ENCODE measurements at places on chromosomes 12 and 14.

- H3K4me1 ChIP-seq: no peaks in the 10 kb centered on the region
- no peaks in the 10 kb centered on the region for H3K27me3 ChIP-seq
- DNase-seq: no peak
- H3K36me3 ChIP-seq: no peaks in the 10 kb centered on the region
- H3K4me3 ChIP-seq: no peak overlapping the region
These were observed 22.2 kb upstream of the PLEKHG3 start for GRCh38 chr14:64681796-64682710.

DNA sequence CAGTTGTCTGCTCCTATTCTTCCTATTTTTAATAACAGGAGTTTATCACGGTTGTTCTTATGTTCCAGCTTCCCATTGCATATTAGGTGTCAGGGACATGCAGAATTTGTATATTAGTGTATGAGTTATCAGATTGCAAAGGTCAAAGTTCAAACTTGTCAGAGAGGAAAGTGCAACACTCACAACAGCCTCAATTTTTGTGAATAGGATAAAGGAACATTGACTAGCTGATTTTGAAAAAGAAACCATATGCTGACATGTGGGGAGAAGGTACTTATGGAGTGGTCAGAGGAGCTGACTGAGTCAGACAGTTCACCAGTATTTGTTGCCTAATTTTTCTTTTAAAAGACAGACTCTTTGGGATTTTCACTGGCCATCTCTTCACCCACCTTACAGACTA is 222.1 kb downstream of the C12orf50 start:
- H3K4me1 ChIP-seq: no peaks in the 10 kb centered on the region
- no peak overlapping the region for H3K4me3 ChIP-seq
- no peak overlapping the region for H3K27ac ChIP-seq
- no peaks in the 10 kb centered on the region for H3K36me3 ChIP-seq
- no peaks in the 10 kb centered on the region for H3K27me3 ChIP-seq
- DNase-seq: no peak

DNA sequence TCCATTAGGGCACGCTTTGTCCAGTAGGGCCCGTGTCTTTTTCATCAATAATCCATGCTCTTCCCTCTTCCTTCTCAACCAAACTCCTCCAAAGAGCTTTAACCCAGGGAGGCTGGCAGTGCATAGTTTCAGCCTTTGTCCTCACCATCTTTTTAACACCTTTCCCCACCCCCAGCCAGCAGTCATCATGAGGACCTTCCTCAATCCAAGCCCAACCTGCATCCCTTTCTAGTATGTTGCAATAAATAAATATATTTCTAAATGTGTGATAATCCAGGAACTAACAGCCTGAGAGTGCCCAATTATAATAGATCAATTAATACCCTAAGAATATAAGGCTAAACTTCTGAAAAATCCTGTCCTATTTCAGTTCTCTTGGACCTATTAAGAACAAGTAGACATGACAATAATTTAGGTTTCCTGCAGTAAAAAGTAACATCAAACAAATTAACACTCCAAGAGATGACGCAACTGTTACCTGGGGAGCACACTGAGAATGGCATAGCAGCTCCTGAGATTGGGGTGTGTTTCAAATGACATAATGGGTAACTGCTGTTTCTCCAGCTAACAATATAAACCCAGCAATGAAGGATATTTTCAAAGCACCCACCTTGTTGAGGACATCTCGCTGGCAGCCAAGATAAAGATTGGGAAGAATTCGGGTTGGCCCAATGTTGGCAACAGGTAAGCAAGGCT is 62.6 kb downstream of the DUSP16 start:
- H3K4me3 ChIP-seq: no peak overlapping the region
- peaks cover 10% of the 10 kb centered on the region for H3K36me3 ChIP-seq
- H3K27me3 ChIP-seq: no peaks in the 10 kb centered on the region
- DNase-seq: no peak

DNA sequence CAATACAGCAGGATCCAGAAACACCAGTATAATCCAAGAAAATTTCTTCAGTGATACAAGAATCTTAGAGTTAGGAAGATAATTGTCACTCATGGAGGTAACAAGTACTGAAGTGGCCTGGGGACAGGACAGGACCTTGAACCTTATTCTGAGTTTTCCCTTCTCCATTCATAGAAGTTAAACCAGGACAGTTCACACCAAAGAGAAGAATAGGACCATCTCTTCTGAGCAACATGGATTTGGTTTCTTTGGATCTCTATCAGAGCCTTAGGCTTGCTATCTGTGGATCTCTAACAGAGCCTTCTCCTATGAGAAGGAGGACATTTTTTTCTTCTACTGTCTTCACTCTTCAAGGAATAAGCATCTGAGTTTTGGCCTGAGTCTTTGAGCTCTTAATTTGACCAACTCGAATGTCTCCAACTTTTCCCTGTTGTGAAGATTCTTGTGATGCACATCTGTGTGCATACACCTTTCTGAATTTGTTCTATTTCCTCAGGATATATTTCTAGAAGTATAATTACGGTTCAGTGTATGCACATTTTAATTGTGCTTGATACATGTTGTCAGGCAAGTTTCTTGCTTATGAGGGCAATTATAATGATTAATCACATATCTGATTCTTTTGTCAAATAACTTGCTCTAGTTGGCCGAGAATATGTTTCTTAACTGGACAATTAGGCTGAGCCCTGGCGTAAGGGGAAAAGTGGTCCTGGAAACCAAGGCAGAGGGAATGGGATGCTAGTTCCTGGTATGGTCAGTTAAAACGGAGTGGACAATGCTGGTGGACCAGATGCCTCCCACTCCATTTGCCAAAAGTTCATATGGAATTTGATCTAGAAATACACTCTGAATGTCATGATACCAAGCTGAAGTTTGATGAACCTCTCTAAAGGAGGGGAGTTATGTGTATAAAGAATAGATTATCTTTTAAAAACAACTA is 6.6 kb downstream of the KRT6A start:
- no peak overlapping the region for H3K4me3 ChIP-seq
- H3K36me3 ChIP-seq: no peaks in the 10 kb centered on the region
- no peak overlapping the region for H3K27ac ChIP-seq
- no peaks in the 10 kb centered on the region for H3K4me1 ChIP-seq
- no peak for DNase-seq

DNA sequence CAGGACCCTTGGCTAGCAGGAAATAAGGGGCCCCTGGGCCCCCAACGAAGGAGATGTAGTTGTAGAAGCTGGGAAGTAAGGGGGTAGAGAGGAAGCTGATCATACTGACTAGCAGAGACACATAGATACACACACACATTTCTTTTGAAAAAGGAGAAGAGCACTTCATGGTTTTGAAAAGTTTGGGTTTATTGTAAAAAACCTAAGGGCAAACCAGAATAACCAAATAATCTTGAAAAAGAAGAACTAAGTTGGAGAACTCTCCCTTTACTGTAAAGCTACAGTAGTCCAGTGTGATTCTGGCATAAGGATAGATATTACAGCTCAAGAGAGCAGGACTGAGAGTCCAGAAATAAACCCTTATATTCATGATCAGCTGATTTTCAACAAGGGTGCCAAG is 5.8 kb upstream of the HCAR3 start:
- H3K27ac ChIP-seq: no peak overlapping the region
- peaks cover 2% of the 10 kb centered on the region for H3K27me3 ChIP-seq
- no peak for DNase-seq
- no peak overlapping the region for H3K4me3 ChIP-seq
- H3K4me1 ChIP-seq: no peaks in the 10 kb centered on the region

- no peak overlapping the region for H3K4me3 ChIP-seq
- H3K27me3 ChIP-seq: no peaks in the 10 kb centered on the region
- H3K4me1 ChIP-seq: no peaks in the 10 kb centered on the region
- DNase-seq: no peak
These were observed 111.7 kb downstream of the SEC23A start for GRCh38 chr14:38991299-38991698.

DNA sequence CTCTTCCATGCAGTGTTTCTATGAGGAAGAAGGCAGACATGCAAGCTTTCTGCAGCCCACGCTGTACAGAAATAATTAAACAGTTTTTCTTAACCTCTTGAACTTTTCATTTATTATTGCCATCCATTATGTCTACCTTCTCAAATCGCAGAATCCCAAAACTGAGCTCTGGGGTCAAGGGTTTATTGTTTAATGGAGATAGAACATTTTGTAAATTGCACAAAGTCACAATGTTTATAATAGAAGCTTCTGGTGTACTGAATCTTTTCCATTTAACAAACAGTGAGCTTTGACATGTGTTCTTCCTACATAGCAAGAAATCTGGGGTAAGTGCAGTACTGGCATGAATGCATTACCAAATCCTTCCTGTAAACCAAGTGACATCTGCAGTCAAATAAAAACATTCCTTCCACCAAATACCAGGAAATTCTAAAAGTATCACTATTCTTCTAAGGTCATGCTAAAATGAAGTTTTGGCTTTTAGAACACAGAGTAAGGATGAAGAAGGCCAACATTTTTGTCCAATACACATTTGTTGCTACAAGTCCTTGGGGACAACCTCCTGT is 385.3 kb upstream of the DDHD1 start:
- H3K27me3 ChIP-seq: no peaks in the 10 kb centered on the region
- no peaks in the 10 kb centered on the region for H3K4me1 ChIP-seq
- H3K4me3 ChIP-seq: no peak overlapping the region
- no peak for DNase-seq
- no peak overlapping the region for H3K27ac ChIP-seq

GRCh38 chr14:104659764-104660523 is 29.5 kb upstream of the INF2 start:
- H3K4me1 ChIP-seq: peaks cover 34% of the 10 kb centered on the region
- no peak overlapping the region for H3K4me3 ChIP-seq
- DNase-seq: no peak
- H3K27ac ChIP-seq: peak overlapping the region; percentile 23
- H3K36me3 ChIP-seq: no peaks in the 10 kb centered on the region
- no peaks in the 10 kb centered on the region for H3K27me3 ChIP-seq

DNA sequence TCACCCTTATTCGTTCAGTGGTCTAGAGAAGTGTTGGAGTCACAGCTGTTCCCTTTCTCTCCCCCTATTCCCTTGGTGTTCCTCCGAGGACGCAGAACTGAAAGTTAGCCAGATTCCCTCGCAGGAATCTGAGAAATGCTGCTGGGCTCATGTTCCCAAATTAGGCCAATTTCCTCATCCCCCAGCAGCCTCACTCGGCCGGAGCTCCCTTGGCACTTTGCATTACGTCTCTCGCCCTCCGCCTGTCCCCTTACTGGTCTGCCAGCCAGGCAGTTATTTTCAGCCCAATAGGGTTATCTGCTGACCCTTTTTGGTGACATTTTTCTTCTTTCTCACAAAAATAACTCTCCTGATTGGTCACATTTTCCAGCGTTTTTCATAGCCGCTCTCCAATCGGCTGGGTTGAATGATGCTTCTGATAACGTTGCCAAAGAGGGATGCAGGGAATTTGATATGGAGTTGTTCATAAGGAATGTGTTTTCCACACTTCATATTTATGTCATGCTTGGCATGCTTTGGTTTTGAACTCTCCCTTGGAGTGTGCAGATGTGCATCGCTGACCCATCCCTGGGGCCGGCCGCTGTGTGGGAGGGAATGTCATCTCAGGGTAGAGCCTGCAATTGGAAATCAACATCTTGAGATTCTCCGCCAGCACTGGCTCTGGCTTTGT is 9.9 kb downstream of the IFT43 start:
- H3K27me3 ChIP-seq: no peaks in the 10 kb centered on the region
- no peaks in the 10 kb centered on the region for H3K4me1 ChIP-seq
- H3K27ac ChIP-seq: no peak overlapping the region
- H3K36me3 ChIP-seq: peaks cover 14% of the 10 kb centered on the region
- no peak for DNase-seq

GRCh38 chr12:15956413-15957185 is 45.5 kb downstream of the DERA start:
- no peak for DNase-seq
- H3K27me3 ChIP-seq: no peaks in the 10 kb centered on the region
- no peak overlapping the region for H3K4me3 ChIP-seq
- no peak overlapping the region for H3K27ac ChIP-seq
- H3K36me3 ChIP-seq: peaks cover 14% of the 10 kb centered on the region
- no peaks in the 10 kb centered on the region for H3K4me1 ChIP-seq

DNA sequence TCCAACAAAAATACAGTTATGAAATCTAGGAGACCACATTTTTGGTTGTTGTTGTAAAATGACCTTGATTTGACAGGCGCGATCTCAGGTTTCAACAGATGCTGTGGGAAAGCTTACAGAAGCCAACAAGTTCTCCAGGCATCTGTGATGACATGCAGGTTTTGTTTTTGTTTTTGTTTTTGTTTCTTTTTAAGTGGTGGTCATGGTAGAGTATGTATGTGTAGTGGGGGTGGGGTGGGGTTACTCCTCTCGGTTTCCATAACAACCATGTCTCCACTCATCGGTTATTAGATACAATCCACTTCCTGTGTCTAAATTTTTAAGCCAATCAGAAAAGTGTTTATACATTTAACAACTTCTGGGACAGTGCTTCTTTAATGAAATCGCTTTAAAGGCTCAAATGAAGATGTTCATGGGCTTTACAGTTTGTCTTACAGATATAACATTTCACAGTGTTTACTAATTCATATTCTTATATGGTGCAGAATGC is 199.9 kb upstream of the FOXN3 start:
- peaks cover 49% of the 10 kb centered on the region for H3K4me1 ChIP-seq
- DNase-seq: peak; percentile 74
- no peaks in the 10 kb centered on the region for H3K27me3 ChIP-seq
- H3K27ac ChIP-seq: peak overlapping the region; percentile 77
- peaks cover 3% of the 10 kb centered on the region for H3K36me3 ChIP-seq
- peak overlapping the region; percentile 94 for H3K4me3 ChIP-seq

- no peaks in the 10 kb centered on the region for H3K36me3 ChIP-seq
- H3K4me3 ChIP-seq: no peak overlapping the region
- H3K27ac ChIP-seq: no peak overlapping the region
- H3K4me1 ChIP-seq: no peaks in the 10 kb centered on the region
- no peak for DNase-seq
- H3K27me3 ChIP-seq: no peaks in the 10 kb centered on the region
These were observed 84.9 kb upstream of the DIO3 start for GRCh38 chr14:101476258-101476915.

GRCh38 chr14:56268673-56269072 is 150.5 kb downstream of the PELI2 start:
- no peak overlapping the region for H3K27ac ChIP-seq
- H3K4me3 ChIP-seq: no peak overlapping the region
- no peaks in the 10 kb centered on the region for H3K36me3 ChIP-seq
- no peaks in the 10 kb centered on the region for H3K4me1 ChIP-seq
- H3K27me3 ChIP-seq: no peaks in the 10 kb centered on the region
- no peak for DNase-seq

- H3K27me3 ChIP-seq: no peaks in the 10 kb centered on the region
- no peak overlapping the region for H3K4me3 ChIP-seq
- no peak overlapping the region for H3K27ac ChIP-seq
- H3K4me1 ChIP-seq: no peaks in the 10 kb centered on the region
These were observed 256.1 kb downstream of the NAV3 start for GRCh38 chr12:78086553-78087362.

DNA sequence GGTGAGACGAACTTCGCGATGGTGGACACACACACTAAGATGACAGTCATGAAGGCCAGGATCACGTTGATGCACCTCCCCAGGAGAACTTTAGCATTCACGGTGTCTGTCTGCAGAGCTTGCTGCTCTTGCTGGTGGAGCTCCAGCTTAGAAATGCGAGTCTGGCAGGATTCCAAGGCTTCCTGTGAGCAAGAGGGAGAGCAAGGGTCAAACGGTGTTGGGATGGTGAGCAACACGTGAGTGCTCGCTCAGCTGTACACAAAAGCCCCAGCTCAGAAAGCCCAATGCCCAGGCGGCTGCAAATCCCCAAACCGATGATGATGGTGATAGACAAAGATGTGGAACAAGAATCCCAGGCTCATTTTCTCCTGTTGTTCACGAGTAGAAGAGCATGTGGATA is 78.8 kb downstream of the TMCC3 start:
- DNase-seq: no peak
- H3K4me3 ChIP-seq: no peak overlapping the region
- H3K4me1 ChIP-seq: no peaks in the 10 kb centered on the region
- no peaks in the 10 kb centered on the region for H3K36me3 ChIP-seq
- no peak overlapping the region for H3K27ac ChIP-seq

- no peaks in the 10 kb centered on the region for H3K36me3 ChIP-seq
- peak overlapping the region; percentile 61 for H3K4me3 ChIP-seq
- DNase-seq: no peak
These were observed 619 bp downstream of the ERC1 start for GRCh38 chr12:991350-992333.

All from T-cell (primary cell).